ENCODE measurements at places on chromosomes 12 and 14.

GRCh38 chr12:31041033-31041564 lies 32.6 kb upstream of the DDX11 start:
- no peak for DNase-seq

- DNase-seq = no peak
Observed at GRCh38 chr14:57078054-57078453, 190.7 kb downstream of the EXOC5 start.

DNA sequence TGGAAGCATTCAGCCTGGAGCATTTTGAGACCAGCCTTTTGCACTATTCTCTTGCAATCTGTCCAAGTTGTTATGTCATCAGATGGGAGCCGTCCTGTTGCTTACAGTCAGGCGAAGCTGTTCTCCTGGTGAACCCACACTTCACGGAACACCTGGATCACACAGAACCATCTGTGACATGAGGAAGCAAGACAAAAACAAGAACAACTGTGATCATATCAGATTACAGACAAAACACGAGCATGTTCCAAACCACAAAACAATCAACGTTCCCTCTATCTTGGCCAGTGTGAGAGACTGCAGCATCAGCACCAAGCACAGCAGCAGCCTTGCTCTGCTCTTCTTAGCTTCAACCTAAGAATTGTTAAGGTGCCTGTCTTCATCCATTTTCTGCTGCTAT lies 180.5 kb upstream of the SFSWAP start:
- no peak for DNase-seq

DNA sequence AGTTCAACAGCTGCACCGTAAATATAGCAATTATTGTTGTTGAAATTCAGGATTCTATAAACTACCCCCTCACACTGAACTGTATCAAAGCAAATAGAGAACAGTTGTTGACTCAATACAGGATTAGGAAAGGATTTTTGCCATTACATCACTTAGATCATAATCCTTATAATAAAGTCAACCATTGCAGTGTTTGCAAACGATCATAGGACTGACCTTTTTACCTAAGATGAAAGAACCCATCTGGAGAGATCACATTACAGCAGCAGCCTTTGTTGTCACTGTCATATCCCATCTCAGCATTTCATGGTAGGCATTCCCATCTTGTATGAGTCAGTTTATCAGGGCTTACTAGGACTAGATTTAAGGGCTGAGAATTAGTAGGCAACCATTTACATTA lies 96.1 kb downstream of the IPO8 start:
- DNase-seq = no peak

DNA sequence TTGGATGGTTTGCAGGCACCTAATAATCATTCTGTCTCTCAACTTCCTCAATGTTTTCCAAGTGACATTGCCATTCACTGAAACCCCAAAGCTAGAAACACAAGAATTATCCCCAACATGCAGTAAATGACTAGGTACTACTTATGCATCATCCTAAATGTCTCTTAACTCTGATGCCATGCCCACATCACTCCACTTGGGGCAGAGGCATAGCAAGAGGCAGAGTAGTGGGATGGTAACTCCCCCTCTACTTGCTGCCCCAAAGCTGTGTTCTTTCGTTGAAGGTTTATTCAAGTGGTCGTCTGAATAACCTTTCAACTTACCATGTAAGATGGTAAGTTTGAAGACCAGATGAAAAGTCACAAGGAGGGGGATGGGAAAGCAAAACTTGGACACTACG lies 77.9 kb upstream of the SOX5 start:
- no peak for DNase-seq

Measured in cortex of kidney (tissue), 1 donor.